ENCODE measurements at places on chromosomes 16 and 17. TPM values are rescaled to one million over a fixed set of nuclear protein-coding genes. Genes with fewer than 3 reads are reported as not detected.

The CPNE7 gene
- 31.6 TPM for total RNA-seq

The OR4D1 gene
- under 0.01 TPM for total RNA-seq

The CHMP1A gene
- 125 TPM for total RNA-seq

The ABHD15 gene
- total RNA-seq: 19.7 TPM

The SEPTIN12 gene
- total RNA-seq: not detected

The ITGAE gene
- 10.1 TPM for total RNA-seq

The CAMKK1 gene
- 8.6 TPM for total RNA-seq

The CLCN7 gene
- 169 TPM for total RNA-seq

The C1QL1 gene
- 0.99 TPM for total RNA-seq

The ZNF785 gene
- total RNA-seq: 8.3 TPM

The TBC1D16 gene
- total RNA-seq: 94.3 TPM

The CES1 gene
- total RNA-seq: 20.3 TPM

The RFWD3 gene
- total RNA-seq: 25.2 TPM
